NCI-H460 (cell line): ENCODE measurements at places on chromosomes 7 and 10.

DNA sequence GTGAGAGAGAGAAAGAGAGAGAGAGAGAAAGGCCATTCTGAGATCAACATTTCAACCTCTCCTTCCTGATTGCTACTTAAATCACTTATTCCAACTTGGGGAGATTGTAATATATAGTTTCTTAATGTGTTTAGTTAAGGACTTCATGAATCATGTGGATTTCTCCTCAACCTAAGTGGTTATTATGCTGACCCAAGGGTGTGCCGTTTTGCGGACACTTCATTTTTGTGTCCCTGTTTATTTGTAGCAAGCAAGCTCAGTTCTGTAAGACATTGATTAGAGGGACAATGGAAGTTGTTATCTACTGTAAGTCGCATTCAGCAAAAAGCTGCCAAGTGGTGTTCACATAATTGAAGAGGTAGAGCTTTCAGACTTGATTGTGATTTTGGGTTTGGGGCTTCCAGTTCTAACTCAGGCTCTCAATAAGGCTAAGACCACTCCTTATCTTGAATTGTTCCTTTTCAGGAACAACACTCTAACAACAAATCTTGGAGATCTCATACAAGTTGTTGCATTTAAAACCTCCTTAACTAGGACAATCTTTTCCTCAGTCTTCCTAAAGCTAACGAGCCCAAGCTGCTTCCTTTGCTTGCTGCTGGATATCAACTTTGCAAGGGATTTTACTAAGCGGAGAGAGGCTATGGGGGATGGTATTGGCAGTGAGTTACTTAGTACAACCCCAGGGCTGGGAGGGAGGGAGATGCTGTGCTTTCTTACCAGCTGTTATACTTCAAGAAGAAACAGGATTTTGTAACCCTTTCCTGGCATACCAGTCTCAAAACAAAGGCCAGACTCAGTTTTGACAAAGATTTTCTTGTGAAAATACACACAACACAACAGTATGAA is 19.8 kb upstream of the COL1A2 start:
- peak; percentile 22 for DNase-seq

DNA sequence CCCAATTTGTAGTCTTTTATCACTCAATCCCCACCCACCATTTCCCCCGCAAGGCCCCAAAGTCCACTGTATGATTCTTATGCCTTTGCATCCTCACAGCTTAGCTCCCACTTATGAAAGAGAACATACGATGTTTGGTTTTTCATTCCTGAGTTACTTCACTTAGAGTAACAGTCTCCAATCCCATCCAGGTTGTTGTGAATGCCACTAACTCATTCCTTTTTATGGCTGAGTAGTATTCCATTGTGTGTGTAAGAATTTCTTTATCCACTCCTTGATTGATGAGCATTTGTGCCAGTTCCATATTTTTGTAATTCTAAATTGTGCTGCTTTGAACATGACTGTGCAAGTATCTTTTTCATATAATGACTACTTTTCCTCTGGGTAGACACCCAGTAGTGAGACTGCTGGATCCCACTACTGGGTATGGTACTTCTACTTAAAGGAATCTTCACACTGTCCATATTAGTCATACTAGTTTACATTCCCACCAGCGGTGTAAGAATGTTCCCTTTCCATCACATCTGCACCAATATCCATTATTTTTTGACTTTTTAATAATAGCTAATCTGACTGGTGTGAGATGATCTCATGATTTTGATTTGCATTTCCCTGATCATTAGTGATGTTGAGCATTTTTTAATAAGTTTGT is 152.6 kb downstream of the JMJD1C start:
- DNase-seq: no peak

GRCh38 chr10:123157210-123157609 is 3.0 kb downstream of the BUB3 start:
- DNase-seq: no peak

DNA sequence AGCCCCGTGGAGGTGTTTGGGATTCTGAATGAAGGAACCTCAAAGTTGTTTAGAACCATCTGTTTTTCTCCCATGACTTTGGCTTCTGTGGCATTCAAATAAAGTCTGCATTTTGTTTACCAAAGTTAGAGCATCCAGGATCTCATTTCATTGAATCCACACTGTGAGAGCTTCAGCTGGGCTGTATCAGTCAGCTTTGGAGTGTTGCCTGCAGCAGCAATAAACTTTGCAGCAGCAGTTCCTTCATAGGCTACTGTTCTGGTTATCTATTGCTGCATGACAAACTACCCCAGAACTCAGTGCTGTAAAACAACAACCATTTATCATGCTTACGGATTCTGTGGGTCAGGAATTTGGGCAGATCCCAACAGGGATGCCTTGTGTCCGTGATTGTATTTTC is 1575.2 kb upstream of the LRRTM3 start:
- DNase-seq: no peak

DNA sequence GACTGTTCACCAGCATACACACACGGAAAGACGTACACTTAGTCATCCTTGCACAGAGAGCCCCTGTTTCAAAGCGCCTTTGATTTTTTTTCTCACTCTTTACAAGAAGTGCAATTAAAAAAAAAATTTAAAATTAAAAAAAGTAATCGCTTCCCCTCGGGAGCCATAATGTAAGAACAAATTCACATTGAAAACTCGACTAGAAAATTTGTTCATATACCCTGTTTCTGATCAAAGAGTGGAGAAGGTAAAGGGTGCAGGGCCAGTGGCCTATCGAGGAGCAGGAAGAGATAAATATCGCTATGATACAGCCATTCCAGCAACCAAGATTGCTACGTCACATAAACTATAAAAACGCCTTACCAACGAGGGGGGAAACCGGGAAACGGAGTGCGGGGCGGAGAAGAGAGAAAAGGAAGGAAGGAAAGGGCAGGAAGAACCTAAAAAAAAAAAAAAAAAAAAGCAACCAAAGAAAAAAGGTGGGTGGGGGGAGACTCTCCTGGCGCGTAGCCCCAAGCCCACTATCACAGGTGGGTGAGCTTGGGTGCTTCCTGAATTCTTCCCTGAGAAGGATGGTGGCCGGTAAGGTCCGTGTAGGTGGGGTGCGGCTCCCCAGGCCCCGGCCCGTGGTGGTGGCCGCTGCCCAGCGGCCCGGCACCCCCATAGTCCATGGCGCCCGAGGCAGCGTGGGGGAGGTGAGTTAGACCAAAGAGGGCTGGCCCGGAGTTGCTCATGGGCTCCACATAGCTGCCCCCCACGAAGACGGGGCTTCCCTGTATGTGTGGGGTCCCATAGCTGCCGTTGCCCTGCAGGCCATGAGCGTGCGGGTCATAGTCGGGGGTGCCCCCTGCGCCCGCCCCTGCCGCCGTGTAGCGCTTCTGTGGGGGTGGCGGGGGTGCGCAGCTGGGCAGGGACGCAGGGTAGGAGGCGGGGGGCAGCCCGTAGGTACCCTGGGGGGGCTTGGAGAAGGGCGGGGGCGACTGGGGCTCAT is 5.2 kb upstream of the HOXA2 start:
- no peak for DNase-seq

DNA sequence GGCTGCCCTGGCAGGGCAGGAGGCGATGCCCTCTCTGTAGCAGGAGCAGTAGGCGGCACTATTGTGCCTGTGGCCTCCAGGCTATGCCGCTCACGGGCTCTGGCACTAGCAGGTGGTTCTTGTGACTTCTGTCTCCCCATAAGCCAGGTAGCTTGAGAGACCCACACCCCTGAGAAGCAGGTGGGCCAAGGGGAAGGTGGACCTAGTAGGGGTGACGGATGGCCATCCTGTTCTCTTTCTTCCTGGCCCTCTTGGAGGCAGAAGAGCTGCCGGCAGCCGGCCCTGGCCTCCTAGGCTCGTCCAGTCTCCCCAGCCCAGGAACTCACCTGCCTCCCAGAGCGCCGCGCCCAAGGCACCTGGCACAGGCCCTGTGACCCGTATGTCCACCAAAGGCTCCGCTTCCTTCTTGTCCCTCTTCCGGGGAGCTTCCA is 15.4 kb downstream of the MMRN2 start:
- no peak for DNase-seq
